Left ventricle myocardium superior (tissue), 1 donor: ENCODE measurements at places on chromosomes 12 and 14. TPM values are rescaled to one million over a fixed set of nuclear protein-coding genes. Genes with fewer than 3 reads are reported as not detected.

DNA sequence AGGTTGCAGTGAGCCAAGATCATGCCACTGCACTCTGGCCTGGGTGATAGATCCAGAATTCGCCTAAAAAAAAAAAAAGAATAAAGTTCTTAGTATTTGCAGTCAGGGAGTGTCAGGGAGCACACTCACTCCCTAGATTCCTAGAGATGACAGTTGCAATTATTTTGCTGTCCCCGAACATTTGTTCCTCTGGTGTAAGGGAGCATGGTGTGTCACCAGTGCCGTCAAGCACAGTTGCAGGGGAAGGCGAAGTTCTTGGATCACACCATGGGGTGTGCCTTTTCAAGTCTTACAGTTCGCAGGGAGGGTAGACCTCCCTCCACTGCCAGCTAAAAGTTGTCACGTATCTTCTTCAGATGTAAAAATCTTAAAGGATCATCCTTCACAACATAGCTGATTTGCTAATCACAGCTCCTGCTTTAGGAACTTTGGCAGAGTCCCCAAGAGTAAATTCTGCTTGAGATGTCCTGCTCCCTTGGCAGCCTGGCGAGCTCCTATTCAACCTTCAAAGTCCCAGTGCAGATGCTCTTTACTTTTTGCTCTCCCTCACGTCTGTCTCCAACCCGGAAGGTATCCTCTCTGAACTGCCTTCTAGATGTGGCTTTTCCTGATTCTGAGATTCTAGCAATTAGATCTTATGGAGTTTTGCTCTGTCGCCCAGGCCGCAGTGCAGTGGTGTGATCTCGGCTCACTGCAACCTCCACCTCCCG, 11.3 kb downstream of the ACACB start:
- no peak for DNase-seq

DNA sequence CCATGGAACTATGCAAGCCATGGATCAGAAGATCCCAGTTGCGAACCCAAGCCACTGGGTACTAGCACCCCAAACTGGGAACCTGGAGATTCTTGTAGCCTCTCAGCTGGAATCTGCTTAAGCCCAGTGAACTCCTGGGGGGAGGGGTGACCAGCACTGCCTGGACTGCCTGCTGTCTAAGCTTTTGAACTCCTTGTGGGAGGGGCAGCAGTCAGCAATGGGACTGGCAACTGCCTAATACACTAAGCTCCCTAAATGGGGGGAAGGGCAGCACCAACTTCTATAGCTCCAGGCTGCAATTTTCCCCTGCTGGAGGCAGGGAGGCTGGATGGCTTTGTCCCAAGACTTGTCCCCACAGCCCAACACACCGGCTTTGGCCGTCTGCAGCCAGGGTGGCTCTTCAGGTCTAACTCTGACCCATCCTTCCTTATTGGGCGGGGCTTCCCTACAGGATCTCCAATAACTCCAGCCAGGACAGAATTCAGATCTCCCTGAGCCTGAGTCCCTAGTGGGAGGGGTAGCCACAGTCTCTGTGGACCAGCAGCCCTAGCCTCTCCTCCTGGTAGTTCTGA, 485.1 kb downstream of the SOX5 start:
- no peak for DNase-seq

- peak; percentile 80 for DNase-seq
Measured at GRCh38 chr14:91286530-91286937, 42.0 kb upstream of the GPR68 start.

Gene TPH2
- not detected for total RNA-seq

DNA sequence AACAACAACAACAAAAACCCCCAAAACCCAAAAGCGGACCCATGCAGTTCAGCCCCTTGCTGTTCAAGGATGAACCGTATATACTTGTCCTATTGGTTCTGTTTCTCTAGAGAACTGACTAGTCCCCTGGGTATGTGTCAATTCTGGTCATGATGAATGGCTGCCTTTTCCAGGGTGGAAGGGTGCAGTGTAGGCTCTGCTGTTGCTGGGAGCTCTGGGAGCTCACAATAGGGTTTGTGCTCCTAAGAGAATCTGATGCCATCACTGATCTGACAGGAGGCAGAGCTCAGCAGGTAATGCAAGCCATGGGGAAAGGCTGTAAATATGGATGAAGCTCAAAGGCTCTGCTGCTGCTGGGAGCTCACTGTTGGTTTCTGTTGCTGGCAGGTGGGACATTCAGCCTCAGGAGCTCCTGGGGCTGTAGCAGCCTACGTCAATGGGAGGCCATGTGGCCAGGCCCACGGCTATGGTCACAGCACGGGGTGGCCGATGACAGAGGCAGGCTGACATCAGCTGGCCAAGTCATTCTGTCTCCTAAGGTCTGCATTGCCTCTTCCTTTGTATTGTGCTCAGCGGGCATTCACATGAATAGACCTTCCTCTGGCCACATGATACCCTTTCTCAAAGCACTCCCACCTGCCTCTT, 37.9 kb downstream of the DLK1 start:
- no peak for DNase-seq

DNA sequence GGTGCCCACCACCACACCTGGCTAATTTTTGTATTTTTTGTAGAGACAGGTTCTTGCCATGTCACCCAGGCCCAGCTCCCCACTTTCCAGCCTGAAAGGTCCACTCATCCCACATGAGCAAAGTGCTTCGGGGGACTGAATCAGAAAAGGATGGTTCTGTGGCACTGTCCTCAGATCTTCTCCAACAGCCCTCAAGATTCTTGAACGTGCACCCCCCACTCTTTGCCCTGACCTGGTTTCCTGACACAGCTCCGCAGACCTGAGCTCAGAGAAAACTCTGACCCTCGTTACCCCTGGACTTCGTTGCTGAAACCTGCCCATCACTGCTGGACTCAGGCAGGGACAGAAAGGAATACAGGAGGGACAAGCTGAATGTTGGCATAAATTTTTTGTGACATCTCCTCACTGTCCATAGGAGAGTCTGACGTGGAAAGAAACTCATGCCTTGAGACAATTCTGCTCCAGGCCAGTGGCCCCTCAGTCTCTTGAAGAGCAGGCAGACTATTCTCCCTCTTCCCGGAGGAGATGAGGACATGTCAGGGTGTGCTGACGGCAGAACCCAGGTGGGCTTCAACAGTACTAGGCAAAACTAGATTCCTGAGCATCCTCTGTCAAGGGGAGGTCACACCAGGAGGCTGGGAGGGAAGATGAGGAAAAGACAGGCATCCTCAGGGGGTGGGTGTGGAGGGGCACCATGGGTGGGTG, 149.3 kb downstream of the DPF3 start:
- no peak for DNase-seq

DNA sequence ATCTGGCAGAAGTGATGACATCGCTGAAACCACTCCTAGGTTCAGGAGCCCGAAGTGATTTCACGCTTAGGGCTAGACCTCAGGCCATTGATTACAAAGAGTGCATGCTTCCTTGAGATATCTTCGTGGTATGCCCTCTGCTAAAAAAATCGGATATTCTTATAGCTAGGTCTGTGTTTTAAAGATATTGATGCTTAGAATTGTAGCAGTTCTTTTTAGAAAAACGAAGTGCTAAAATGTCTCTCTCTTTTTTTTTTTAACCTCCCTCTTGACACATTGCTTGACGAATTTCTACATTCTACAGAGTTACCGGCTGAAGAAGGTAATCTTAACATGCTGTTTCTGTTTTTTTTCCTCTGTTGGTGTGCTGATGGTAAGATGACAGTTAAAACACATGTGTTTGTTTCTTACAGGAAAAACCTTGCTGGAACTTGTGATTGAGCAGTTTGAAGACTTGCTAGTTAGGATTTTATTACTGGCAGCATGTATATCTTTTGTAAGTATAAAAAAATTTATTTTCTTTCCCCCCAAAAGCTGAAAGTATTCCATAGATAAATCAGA, 1.3 kb downstream of the ATP2A2 start:
- DNase-seq, result no peak

DNA sequence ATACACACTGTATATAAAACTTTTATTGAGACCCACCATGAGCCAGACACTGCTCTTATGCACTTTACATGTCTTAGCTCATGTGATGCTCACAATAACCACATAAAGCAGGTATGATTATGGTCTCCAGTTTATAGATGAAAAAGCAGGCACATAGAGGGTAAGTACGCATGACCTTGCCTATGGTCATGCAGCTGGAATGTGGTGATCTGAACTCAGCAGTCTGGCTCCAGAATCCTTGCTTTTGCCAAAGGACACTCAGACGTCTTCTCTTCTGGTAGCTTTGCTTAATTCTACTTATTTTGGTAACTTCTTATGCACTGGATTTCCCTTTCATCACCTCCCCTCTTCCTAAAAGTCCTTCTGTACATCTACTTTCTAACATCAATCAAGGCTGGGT, 103.3 kb upstream of the CRY1 start:
- no peak for DNase-seq

Gene RALGAPA1
- 31.8 TPM for total RNA-seq

GRCh38 chr12:13250416-13250815, 53.9 kb downstream of the EMP1 start:
- no peak for DNase-seq

Gene KCNK13
- 4.5 TPM for total RNA-seq

DNA sequence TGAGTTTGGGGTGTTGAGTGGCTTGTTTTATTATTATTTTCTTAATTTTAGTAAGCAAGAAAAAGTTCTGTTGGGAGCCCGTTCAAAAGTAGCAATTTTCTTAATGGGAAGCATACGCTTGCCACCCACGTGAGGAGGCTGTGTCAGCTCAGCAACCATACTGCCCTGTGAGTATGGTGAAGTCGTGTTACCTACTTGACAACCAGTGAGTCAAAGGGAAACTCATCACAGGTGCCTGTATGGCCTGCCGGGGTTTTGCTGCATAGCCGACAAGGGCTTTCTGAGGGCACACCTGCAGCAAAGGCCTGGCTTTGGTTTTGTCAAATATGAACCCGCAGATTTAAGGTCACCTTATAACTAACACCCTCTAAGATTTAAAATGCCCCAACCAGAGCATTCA, 31.1 kb downstream of the PITPNM2 start:
- no peak for DNase-seq

Gene TRIM9
- 0.42 TPM for total RNA-seq
